ENCODE measurements at places on chromosomes 3 and 15. TPM values are rescaled to one million over a fixed set of nuclear protein-coding genes. Genes with fewer than 3 reads are reported as not detected.

Gene RASSF1
- total RNA-seq: 26.5 TPM

Gene ONECUT1
- 0.14 TPM for total RNA-seq

Gene KLF15
- total RNA-seq: 0.29 TPM

- DNase-seq: no peak
- H3K36me3 ChIP-seq: no peaks in the 10 kb centered on the region
- H3K4me3 ChIP-seq: no peak overlapping the region
- H3K4me1 ChIP-seq: peaks cover 17% of the 10 kb centered on the region
- no peaks in the 10 kb centered on the region for H3K27me3 ChIP-seq
These were observed 208.6 kb upstream of the PFN2 start for GRCh38 chr3:150179330-150179729.

DNA sequence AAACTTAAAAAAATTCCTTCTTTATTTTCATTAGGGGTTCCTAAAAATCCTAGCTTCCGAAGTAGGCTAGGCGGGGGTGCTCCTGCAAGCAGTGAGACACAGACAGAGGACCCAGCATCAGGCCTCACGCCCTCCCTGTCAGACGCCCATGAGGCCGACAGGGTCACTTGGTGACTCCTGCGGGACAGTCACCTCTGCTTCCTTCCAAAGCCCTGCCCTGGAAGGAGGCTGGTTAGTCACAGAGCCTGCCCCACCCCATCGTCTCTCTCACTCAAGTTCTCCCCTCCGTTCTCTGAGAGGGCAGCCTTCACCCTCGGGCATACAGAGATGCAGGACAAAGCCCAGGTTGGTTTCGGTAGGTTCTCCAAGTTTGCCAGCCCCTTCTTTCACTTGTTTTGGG is 38.6 kb downstream of the EHD4 start:
- peak overlapping the region; percentile 15 for H3K27ac ChIP-seq
- H3K4me3 ChIP-seq: no peak overlapping the region
- H3K36me3 ChIP-seq: peaks cover 4% of the 10 kb centered on the region
- no peak for DNase-seq

Measured in astrocyte (in vitro differentiated cells and primary cell).